ENCODE measurements at places on chromosomes 16 and 17.

DNA sequence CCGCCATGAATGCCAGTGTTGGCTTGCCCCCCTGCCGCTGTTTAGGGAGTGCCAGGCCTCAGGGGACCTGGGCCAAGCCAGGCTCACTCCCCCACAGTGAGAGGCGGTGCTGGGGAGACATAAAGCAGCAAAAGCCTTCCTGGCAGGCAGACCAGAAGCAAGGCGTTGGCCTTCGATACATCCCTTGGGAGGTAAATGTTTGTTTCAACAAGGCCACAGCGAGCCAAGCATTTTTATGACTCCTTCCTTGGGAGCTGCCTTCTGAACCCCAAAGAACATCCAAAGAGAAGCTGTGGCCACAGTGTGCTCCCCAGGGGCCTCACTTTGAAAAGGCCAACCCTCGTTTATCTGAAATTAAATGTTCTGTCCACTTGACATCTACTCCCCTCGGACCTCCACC lies 119.7 kb upstream of the CIBAR2 start:
- DNase-seq, result no peak

DNA sequence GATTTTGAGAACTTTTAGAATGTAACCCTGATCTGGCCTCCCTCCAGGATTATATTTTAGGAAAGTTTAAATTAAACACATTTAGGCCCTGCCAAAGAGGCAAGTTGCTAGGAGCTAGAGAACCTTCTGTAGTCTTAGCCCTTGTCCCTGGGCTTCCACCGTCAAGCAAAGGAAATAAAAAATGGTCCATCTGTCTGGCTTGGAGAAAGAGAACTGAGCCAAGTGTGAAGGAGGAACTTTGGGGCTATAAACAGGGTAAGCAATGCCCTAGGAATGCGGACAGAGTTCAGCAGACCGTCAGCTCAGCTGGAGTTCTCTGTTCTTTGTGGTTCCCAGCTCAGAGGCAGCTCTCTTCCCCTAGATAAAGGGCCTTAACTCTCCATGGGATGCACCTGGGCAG lies 29.6 kb downstream of the RCVRN start:
- peak; percentile 17 for DNase-seq

- peak; percentile 74 for DNase-seq
Observed at GRCh38 chr16:83689385-83689831, 118.4 kb upstream of the HSBP1 start.

DNA sequence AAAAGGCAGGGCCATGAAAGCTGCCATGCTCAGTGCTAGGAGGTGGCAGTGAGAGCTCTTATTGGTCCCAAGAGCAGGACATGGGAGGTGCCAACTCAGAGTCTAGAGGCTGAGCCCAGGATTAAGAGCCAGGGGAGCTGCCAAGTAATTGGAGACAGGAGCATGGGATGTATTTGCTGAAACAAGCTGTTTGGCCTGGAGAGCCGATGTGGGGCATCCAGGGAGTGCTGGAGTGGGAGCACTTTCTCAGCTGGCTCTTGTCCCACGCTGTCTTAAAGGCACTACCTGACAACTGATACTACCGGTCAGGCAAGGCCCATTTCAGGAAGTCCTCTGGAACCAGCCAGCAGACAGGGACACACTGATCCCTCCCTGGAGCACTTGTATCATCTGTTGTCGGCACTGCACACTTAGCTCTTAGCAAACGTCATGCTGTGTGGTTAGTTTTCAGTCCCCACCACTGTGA lies 19.3 kb downstream of the ANKFN1 start:
- no peak for DNase-seq

- no peak for DNase-seq
Observed at GRCh38 chr17:66331038-66331816, 28.8 kb downstream of the PRKCA start.

GRCh38 chr17:43410557-43411368 lies 12.0 kb downstream of the ARL4D start:
- no peak for DNase-seq

DNA sequence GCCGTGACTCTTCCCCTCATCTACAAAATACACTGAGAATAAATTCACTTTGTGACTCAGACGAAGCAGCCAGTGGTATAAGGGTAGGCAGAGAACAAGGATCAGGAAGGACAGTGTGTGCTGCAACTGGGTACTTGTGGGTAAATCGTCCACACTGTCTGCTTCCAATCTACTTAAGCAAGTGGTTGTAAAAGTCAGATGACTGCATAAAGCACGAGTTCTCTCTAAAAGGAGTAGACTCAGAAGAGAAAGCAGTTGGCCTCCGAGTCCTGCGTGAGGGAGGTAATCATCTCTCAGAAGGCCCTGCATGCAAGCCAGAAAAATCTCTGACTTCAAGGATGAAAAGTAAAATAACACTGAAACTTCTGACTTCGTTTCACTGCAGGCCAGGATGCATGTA lies 43.1 kb downstream of the ANKFY1 start:
- DNase-seq, result no peak

DNA sequence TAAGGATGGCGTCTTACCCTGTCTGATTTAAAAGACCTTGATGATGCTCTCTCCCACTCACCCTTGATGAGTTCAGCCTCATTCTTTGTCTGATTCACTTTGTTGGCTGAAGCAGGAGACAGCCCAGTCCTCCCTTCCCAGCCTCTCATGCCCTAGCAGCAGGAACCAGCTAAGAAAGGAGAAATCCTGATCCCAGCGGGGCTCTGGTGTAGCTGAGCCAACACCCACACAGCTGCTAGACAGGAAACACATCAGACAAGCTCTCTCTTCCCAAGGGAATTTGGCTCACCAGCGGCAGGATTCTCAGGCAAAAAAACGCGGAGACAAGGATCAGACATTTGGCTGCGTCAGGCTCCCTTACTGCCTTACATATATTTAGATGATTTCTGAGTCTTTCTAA lies 211.5 kb downstream of the CDH11 start:
- peak; percentile 15 for DNase-seq

DNA sequence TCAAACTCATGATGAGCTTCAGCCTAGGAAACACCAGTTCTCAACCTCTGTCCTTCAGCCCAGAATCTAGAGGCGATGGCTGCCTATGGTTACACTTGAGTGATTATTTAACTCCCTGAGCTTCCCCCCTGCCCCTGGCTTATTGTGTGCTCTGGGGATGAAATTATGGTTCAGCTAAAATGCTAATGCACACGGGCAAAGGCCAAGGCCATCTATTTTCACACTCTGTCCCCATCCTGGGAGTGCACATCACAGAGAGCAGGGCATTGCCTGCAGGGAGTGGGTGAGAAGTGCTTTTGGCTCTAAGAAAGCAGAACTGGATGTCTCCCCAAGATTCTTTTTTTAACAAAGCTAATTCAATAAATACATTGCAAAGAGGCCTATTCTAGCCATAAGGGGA lies 21.6 kb upstream of the CACNG5 start:
- DNase-seq, result no peak

DNA sequence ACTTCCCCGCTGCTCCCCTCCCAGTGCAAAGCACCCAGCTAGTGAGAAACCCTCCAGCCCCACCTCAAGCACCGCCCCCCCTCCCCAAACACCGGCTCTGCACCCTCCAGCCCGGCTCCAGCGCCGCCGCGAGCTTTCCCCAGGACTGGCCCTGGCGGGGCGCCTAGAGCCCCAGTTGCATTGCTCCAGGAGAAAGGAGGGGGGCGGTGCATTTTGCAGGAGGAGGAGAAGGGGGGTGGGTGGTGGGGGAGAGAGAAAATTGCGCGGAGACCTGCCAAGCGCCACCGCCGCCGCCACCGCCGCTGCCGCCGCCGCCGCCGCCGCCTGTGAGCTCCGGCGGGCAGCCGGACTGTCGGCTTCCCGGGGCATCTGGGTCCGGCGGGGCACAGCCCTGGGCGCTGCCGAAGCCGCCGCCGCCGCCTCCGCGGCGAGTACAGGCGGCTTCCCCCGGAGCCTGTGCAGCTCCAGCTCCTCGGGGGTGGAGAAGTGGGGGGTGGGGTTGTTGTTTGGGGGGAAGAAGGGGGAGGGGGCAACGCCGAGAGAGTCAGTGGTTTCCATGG lies 333 bp upstream of the NOG start:
- peak; percentile 47 for DNase-seq

DNA sequence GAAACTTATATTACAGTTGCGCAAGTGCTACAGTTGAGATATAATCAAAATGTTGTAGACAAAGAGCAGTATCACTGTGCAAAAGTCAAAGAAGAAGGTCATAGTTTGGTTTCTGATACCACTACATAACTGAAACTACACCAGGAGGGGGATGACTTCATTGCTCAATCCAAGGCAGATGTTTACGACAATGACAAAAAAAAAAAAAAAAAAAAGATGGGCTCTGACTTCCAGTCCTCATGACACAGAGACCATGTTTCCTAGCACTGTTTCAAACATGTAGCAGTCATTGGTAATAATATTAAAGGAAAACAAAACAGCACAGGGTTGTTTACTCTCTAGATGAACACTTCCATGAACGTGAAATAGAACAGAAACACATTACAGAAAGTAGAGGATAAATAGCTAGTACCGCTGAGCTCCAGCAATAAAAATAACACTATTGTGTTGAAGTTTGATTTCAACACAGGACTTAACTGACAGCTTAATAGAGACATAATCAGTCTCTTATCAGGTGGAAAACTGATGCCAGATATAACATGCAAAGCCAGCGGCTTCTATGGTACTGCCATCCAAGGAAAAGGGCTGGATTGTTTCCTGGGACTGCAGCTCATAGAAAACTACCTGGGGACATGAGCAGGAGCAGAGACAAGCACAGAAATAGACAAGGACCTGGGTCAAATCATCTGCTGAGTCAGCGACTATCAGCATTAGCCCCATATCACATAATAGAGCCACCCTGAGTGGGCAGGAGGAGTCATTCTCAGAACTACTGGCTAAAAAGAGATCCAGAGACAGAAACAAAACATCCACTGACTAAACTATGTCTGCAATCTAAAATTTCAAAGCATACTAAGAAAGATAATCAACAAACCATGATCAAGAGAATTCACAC lies 463.6 kb upstream of the SOX9 start:
- no peak for DNase-seq

DNA sequence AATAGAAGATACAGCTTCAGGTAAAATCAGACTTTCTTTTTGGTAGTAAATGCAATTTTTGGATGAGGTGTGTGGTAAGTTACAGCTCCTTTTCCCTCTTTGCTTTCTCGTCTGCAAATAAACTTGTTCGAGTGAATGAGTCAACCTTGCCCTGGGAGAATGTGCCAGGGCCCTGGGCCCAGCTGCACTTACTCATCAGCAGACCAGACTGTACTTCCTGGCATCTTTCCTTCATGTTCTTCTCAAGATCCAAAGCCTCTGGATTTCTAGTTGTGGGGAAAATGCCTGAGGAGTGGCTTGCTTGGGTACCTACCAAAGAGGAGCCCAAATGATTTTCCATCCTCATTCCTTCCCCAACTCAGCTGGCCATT lies 5.4 kb upstream of the G6PC1 start:
- DNase-seq, result no peak

DNA sequence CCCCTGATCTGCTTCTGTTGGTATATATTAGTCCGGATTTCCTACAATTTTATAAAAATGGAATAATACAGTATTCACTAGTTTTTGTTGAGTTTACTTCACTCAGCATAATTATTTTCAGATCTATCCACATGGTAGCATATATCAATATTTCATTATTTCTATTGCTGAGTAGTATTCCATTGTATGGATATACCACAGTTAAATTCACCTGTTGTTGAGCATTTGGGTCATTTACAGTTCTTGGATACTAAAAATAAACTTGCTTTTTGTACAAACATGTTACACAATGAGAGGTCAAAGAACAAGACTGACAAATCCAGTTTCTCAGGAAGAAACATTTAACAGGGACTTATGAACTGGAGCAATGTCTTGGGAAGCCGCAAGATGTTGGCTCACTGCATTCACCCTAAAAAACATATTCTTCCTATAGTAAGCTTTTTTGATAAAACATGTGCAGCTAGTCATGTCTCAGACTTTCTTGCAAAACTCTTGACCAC lies 126.9 kb upstream of the HS3ST2 start:
- no peak for DNase-seq

DNA sequence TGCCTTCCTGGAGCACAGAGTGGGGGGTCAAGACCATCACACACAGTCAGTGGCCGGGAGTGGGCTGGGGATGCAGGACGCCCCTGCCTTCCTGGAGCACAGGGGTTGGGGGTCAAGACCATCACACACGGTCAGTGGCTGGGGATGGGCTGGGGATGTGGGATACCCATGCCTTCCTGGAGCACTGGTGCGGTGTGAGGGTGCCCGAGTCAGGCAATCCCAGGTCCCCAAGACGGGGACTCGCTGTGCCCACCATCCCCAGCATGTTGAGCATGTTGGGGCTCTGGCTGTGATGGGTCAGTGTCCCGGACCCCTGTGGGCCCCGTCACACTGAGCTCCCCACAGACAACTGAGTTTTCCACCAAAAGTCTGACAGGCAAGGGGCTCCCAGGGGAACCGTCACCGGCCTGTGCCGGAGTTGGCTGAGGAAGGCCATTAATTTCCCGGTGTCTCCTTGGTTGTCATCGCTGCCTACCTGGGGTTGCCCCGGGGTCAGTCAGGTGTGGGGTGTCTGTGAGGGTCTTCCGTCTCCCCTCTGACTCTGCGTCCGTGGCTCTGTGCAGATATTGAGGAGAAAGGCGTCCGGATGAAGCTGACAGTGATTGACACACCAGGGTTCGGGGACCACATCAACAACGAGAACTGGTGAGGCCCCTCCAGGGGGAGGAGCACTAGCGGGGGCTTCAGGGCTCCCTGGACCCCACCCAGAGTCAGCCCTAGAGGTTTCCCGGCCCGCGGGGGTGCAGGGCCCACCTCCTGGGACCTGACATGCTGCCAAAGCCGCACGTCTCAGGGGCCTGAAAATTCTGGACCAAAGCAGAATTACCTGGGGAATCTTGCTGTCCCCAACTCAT lies 347.1 kb downstream of the SEC14L1 start:
- no peak for DNase-seq

- DNase-seq, result no peak
Observed at GRCh38 chr16:88479793-88480760, 27.0 kb downstream of the ZFPM1 start.

GRCh38 chr17:78306913-78307312 lies 53.0 kb downstream of the SOCS3 start:
- DNase-seq, result no peak

DNA sequence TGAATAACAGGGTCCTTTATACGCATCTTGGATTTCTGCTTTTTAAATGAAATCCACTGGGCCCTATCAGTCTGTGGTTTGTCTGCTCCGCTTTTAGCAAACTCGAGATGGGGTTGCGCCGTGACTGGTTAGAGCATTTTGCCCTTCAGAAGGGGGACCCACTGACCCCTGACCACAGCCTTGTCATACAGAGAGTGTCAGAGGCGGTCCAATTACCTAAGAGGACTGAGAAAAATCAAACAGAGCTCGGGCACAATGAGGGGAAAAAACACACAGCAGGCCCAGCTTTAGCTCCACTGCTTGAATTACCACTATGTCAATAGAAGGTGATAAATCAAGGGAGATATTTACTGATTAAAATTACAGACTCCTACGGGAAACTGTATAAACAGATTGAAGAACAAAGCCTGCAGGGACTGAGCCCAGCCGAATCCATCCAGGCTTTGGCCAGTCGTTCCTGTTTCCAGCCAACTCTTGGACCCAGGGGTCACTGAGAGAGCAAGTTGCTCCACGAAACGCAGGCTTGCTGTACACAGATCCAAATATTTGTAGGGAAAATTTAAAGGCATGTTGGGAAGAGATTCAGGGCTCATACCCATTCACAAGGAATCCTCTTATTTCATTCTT lies 131.9 kb upstream of the ZFHX3 start:
- no peak for DNase-seq

Measured in putamen (tissue), 1 donor.